ENCODE measurements at places on chromosomes 6 and 20.

DNA sequence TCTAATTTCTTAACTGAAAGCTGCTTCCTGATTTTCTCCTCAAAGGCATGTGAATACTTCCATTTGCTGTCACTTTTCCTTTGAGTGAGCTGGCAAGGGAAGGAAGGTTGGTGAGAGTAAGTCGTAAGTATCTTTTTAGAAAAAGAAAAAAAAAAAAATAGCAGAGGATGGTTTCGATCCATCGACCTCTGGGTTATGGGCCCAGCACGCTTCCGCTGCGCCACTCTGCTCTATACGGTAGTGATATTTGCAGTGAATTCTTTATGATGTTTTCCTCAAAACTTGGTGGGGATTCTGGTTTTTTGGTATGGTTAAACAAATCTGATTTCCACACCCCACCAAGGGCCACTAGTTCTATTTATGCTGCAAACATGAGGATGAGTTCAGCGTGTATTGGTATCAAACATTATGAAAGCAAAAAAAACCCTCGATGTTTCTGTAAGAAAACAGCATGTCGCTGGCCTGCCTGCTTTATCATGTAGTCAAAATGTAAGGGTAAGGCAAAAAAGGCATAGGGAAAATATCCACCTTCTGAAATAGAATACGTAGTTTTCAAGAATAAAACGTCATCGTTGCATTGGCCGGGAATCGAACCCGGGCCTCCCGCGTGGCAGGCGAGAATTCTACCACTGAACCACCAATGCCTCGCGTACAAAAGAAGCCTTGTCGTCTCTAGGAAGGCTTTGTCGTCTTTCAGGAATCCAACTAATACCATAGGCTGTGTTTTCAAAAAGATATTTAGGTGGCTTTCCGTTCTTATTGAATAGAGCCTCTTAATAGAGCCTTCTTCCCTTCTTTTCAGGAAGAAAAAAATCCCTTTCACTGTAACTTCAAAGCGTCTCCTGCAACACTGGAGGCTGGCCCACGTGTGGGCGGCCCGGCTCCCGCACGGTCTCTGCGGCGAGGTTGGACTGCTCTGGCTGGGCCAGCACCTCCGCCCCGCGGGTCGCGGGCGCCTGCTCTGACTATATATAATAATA, 9.6 kb downstream of the OR2B2 start:
- peak; percentile 88 for DNase-seq

DNA sequence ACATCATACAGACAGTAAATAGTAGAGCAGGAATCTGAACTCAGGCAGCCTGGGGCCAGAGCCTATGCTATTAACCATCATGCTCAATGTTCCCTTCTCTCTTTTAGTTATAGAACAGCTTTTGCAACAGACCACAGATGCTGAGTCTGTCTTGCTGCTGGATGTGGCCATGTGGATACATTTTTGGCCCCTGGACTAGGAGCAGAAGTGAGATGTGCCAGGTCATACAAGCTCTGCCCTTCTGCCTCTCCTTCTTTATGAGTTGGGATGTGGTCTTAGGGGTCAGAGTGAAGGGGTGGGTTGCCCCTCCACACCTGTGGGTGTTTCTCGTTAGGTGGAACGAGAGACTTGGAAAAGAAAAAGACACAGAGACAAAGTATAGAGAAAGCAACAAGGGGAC, 14.6 kb upstream of the AARS2 start:
- no peak for DNase-seq

GRCh38 chr20:37228082-37228481, 33.5 kb downstream of the GHRH start:
- DNase-seq = no peak

DNA sequence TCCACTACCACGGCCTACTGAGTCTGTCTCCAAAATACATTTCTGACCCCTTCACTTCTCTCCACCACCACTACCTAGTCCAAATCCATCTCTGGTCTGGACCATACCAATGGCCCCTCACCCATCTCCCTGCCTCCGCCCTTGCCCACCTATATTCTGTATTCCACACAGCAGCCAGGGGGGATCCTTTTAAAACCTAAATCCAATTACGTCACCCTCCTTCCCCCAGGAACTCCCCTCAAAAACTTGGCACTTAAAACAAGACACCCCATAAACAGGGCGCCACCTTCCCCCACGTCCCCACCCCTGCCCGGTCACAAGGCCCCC, 680 bp downstream of the PDRG1 start:
- DNase-seq = no peak

Data from activated CD4-positive, alpha-beta T cell treated with anti-CD3 and anti-CD28 coated beads, Interleukin-2, amount 50 U/mL, for 1 hour (primary cell).